Lower lobe of right lung (tissue), 2 donors: ENCODE measurements at places on chromosomes 12 and 14.
A peak's percentile ranks its signal among the peaks of the same experiment; 100 is the strongest.

DNA sequence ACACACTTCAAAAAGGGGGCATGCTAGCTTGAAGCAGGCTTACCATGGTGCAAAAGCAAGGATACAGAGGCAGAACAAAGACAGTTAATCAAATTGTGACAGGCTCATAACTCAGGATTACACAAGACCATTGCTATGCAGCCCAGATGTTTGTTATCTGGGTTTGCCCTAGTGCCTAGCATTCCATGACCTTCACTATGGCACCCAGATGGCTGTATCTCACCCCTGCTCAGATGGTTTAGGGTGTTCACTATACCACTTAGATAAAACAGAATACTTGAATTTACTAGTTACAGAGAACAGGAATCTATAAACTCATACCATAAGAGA, 56.2 kb downstream of the SDR9C7 start:
- no peak for DNase-seq

- DNase-seq, result peak; percentile 78
These were observed at the start of gene JAG2 for GRCh38 chr14:105168496-105168978. Gene JAG2, minus strand, starts transcription at chr14:105168776. Its CDS starts 356 bp downstream, at chr14:105168420.

DNA sequence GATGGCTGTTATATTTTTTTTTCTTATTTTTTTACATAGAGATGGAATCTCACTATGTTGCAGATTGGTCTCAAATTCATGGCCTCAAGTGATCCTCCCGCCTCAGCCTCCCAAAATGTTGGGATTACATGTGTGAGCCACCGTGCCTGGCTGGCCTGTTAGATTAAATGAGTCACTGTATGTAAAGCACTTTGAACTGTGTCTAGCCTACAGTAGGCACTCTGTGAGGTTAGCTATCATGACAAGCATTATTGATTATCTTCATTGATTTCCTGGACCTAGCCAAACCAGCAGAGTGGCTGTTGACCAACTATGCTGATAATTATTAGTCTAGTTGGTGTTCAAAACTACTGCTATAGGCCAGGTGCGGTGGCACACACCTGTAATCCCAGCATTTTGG, 42.6 kb downstream of the ARF6 start:
- no peak for DNase-seq

DNA sequence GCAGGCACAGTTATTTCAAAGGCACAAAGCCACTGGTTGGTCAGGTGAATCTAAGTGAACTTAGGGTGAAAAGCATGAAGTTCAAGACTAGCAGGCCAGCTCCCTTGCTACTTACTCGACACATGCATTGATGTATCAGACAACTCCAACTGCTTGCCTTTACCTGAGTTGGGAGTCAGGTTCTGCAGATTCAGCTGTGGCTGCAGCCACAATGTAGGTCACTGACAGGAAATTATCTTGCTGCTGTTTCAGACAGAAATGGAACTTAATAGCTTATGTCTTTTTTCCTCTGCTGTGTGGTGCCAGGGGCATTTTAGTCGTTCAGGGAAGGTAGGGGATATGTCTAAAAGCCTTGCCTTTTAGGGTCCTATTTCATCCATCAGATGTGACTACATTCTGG, 125.6 kb upstream of the RPH3A start:
- no peak for DNase-seq

GRCh38 chr12:47082796-47083621, 3.2 kb upstream of the AMIGO2 start:
- DNase-seq, result no peak
